ENCODE measurements at places on chromosomes 1 and 21.

GRCh38 chr1:201405484-201405831, 6.3 kb upstream of the LAD1 start:
- DNase-seq = no peak

- DNase-seq = no peak
These were observed 3.4 kb upstream of the KRTAP10-5 start for GRCh38 chr21:44583800-44584147.

DNA sequence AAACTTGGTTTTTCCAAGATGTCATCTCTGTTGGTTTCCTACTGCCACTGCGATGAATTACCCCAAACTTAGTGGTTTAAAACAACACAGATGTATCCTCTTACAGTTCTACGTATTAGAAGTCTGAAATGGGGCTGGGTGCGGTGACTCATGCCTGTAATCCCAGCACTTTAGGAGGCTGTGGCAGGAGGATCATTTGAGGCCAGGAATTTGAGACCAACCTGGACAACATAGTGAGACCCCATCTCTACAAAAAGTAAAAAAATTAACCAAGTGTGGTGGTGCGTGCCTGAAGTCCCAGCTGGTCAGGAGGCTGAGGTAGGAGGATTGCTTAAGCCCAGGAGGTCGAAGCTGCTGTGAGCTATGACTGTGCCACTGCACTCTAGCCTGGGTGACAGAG, 57.2 kb upstream of the GRHL3 start:
- no peak for DNase-seq

DNA sequence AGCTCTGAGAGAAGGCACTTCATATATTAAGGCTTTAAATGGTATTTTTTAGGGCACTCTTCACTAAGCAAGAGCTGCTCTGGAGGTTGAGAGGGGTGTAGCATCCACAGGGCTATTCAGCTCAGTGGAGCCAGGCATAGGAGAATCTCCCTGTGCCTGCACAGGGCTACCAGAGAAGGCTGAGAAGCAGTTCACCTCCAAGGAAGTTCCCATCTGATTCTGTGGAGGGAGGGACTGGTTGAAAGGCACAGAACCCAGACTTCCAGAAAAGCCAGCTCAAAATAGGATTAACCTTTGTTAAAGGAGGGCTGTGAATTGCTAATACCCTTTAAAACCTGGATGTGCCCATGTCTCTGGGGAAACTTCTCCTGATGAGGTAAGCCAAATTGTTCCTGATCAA, 304.5 kb downstream of the TTLL7 start:
- no peak for DNase-seq

DNA sequence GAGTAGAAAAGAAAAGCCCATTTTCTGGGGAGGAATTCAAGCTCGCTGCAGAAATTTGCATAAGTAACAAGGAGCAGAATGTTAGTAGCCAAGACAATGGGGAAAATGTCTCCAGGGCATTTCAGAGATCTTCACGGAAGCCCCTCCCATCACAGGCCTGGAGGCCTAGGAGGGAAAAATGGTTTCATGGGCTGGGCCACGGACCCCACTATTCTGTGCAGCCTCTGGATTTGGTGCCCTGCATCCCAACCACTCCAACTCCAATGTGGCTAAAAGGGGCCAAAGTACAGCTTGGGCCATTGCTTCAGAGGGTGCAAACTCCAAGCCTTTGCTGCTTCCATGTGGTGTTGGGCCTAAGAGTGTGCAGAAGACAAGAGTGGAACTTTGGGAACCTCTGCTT, 43.1 kb downstream of the NTPCR start:
- DNase-seq = no peak

DNA sequence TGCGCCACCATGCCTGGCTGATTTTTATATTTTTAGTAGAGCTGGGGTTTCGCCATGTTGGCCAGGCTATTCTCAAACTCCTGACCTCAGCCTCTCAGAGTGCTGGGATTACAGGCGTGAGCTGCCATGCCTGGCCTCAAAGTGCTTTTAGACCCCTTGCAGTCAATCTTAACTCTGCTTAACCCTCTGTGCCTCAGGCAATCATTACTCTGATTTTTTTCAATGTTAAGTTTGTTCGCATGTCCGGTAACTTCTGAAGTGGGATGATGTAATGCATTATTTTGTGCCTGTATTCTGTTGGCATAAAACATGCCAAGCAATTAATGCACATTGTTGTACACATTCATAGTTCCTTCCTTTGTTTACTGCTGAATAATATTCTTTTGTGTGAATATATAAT, 18.6 kb downstream of the SMG7 start:
- no peak for DNase-seq

All from activated naive CD8-positive, alpha-beta T cell treated with anti-CD3 and anti-CD28 coated beads, Interleukin-2, amount 50 U/mL, for 16 hours (primary cell).